Bronchus fibroblast of lung (primary cell): ENCODE measurements at places on chromosomes 5 and 9. TPM values are rescaled to one million over a fixed set of nuclear protein-coding genes. Genes with fewer than 3 reads are reported as not detected.

SPINK7 gene
- total RNA-seq, result not detected in 2 replicates

PRR16 gene
- 23.9 and 28.1 TPM in 2 replicates for total RNA-seq

MLANA gene
- total RNA-seq, result not detected in 2 replicates

MGAT4B gene
- 92.6 and 97.2 TPM in 2 replicates for total RNA-seq

IFNK gene
- total RNA-seq, result not detected in 2 replicates

CERCAM gene
- total RNA-seq, result 58.6 and 63.5 TPM in 2 replicates

GPX3 gene
- 2.4 and 2.7 TPM in 2 replicates for total RNA-seq

CREBRF gene
- 1.3 and 3.0 TPM in 2 replicates for total RNA-seq

SELENOP gene
- 19.9 and 30.4 TPM in 2 replicates for total RNA-seq

LYRM7 gene
- total RNA-seq, result 5.2 and 5.6 TPM in 2 replicates

GZMA gene
- not detected in 2 replicates for total RNA-seq

SGCD gene
- 1.0 and 1.3 TPM in 2 replicates for total RNA-seq

DENND1A gene
- total RNA-seq, result 17.2 and 18.7 TPM in 2 replicates

CHSY3 gene
- total RNA-seq, result 1.8 and 2.4 TPM in 2 replicates

RNF180 gene
- 1.0 and 1.2 TPM in 2 replicates for total RNA-seq

CLTB gene
- total RNA-seq, result 111 and 126 TPM in 2 replicates

DMGDH gene
- total RNA-seq, result 0.89 and 2.5 TPM in 2 replicates

DRD1 gene
- not detected in 2 replicates for total RNA-seq

PHYHD1 gene
- 15.9 and 19.0 TPM in 2 replicates for total RNA-seq

TMEFF1 gene
- 1.3 and 1.5 TPM in 2 replicates for total RNA-seq

ITK gene
- total RNA-seq, result not detected in 2 replicates

CENPK gene
- total RNA-seq, result 16.1 and 22.7 TPM in 2 replicates

IRX2 gene
- 1.8 and 2.2 TPM in 2 replicates for total RNA-seq

GPR150 gene
- 0.34 and 0.59 TPM in 2 replicates for total RNA-seq

CCL27 gene
- total RNA-seq, result not detected in 2 replicates
